ENCODE measurements at places on chromosomes 6 and 20.

DNA sequence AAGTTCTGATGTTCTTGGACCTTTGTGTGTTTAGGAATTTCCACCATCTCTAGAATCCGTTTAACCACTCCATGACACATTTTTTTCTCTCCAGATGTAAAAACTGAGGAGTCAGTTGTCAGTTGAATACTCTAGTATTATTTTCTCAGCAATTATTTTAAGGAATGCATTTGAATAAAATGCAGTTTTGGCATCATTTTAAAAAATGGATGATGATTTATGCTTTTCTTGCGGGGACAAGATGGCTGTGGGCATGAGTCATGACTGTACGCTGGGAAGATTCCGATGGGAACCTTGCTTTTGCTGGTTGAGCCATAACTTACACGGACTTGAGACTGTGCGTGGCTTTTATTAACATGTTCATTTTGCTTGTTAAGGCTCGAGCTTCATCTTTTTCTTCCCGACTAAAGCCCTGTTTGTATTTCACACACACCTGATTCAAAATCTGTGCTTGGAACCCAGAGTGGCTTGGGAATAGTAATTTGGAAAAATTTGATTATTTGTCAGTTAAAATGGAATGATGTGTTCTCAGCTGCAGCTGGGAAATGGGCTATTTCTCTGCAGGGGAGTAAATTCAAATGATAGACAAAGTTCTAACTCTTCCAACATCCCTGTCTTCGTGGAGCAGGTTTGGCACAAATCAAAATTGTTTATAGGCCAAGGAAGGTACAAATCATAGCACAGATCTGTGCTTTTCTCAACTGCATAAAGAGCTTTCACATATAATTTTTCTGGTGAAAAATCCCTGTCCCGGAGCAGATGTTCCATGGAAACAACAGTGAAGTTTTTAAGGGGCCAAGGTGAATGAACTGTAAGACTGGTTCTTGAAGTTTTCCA lies 470.5 kb upstream of the JAG1 start:
- no peak for DNase-seq

DNA sequence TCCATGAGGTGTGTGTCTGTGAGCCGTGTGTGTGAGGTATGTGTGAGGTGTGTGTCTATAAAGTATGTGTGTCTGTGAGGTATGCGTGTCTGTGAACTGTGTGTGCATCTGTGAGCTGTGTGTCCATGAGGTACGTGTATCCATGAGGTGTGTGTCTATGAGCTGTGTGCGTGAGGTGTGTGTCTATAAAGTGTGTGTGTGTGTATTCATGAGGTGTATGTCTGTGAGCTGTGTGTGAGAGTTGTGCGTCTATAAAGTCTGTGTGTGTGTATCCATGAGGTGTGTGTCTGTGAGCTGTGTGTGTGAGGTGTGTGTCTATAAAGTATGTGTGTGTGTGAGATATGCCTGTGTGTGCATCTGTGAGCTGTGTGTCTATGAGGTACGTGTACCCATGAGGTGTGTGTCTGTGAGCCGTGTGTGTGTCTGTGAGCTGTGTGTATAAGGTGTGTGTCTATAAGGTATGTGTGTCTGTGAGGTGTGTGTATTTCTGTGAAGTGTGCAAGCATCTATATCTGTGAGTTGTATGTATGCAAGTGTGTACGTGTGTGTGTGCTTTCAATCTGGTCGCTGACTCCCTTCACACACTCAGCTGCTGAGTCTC lies 91.9 kb upstream of the FOXP4 start:
- no peak for DNase-seq

GRCh38 chr20:15339264-15339663 lies 1001.9 kb upstream of the FLRT3 start:
- no peak for DNase-seq

DNA sequence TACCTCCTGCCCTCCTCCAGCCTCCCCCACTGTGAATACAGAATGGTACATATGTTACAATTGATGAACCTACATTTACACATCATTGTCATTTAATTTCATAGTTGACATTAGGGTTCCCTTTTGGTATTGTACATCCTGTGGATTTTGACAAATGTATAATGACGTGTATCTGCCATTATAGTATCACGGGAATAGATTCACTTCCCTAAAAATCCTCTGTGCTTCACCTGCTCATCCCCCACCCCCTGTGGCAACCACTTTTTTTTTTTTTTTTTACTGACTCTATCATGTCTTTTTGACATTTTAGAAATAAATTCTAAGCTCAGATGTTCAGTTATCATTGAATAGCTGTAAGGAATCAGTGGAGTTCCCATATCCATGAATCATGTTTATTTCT lies 30.4 kb downstream of the HECA start:
- DNase-seq, result no peak

GRCh38 chr20:52226370-52226769 lies 34.8 kb upstream of the ZFP64 start:
- no peak for DNase-seq

- DNase-seq, result no peak
Measured at GRCh38 chr6:3359101-3359752, 97.6 kb downstream of the SLC22A23 start.

GRCh38 chr20:19344341-19344740 lies 131.9 kb downstream of the SLC24A3 start:
- no peak for DNase-seq

DNA sequence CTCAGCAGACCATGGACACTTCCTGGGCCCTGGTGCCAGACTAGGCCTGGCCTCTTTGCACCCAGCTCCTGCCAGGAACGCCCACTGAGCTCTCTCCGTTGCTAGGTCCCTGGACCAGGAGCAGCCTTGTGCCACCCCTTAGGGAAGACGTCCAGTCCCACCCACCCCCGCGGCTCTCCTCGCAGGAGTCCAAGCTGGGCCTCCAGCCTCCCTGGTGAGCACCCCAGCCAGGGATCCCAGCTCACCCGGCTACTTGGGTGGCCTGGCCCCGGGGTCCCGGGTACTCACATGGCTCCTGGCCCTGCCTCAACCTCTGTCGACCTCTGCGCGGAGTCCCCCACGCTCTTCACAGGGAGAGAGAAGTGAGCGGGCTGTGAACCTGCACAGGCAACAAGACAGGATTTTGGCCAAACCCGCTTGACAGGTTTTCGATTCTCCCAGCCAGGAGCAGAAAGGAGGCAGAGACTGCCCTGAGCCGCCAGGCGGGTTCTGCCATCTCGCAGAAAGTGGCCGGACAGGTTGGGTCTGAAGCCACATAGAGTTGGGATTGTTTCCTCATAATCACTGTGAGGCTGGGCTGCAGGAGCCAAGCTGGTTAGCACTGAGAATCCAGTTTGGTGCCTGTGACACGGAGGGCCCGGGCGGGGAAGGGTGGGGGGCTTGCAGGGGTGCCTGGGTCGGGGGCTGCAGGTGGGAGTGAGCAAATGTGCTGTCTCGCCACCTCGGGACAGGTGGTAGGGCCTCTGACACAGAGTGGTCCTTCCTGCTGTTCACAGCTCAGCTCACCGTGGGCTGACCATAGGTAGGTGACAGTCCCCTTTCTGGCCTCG lies at the start of gene RBBP8NL:
Gene RBBP8NL (minus strand): TSS at position 368 of the 830 bp plus-strand sequence. CDS start 7,892 bp downstream, outside the sequence.
- DNase-seq, result no peak

GRCh38 chr6:73519926-73520687 lies 725 bp downstream of the EEF1A1 start:
- peak; percentile 59 for DNase-seq

- no peak for DNase-seq
Measured at GRCh38 chr6:45822873-45823272, 192.8 kb downstream of the CLIC5 start.

DNA sequence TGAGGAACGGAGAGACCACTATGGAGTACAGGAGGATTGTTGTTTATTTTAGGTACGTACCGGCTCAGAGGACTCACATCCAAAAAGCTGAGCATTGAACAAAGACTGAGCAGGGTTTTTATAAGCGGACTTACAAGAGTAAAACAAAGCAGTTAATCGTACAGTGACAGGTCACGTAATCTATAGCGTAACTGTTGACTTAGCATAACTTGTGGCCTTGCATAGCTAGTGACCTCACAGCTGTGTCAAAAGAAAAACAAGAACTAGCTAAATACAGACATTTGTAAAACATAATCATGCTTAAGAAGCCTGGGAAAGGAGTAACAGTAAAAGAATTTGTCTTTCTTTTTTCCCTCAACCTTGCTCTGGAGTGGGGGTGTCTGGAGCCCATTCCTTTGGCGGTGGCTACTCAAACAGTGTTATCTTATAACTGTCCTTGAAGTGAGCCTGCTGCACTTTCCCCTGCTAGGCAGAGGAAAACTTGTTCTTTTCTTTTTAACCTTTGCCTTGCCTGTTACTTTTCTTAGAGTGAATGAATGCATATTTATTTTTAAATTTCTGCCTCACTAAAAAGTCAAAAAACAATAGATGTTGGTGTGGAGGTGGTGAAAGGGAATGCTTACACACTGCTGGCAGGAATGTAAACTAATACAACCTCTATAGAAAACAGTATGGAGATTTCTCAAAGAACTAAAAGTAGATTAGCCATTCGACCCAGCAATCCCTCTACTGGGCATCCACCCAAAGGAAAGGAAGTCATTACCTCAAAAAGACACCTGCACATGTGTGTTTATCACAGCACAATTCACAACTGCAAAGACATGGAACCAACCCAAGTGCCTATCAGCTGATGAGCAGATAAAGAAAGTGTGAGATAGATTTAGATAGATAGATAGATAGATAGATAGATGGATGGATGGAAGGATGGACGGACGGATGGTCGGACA lies 109.0 kb downstream of the TAF4 start:
- no peak for DNase-seq

DNA sequence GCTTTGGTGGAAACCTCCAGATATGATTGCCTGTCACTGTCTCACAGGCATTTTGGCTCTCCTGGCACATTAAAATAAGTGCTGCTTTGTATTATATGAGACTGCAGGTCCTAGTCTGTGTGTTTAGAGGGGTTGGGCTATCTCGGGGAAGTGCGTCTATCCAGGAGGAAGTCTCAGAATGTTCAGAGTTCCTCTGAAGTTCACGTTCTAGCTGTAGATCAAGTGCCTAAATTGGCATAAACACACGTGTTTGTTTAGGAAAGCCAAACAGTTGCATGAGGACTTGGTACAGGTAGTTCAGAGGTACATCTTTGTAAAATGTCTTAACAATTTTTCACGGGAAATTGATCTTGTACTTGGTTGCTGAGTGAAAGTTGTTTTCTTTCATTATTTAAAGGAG lies 36.4 kb upstream of the SLC22A1 start:
- DNase-seq, result no peak

GRCh38 chr20:10927011-10927583 lies 253.3 kb upstream of the JAG1 start:
- no peak for DNase-seq

- no peak for DNase-seq
Measured at GRCh38 chr6:121733234-121733633, 297.8 kb downstream of the GJA1 start.

DNA sequence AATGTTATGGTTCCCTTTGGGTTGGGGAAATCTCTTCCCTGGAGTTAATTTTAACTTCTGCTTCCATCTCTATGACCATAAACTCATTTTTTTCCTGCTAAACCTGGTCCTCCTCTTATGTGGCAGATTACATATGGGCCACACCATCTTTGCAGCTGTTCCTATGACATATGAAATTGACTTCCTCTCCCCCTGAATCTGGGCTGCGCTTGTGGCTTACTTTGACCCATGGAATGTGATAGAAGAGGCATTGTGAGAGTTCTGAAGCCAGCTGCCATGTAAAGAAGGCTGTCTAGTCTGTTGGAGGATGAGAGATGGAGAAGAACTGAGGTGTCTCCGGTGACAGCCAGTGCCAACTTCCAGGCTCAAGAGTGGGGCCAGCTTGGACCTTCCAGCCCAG lies 100.1 kb downstream of the CDC5L start:
- DNase-seq, result no peak

DNA sequence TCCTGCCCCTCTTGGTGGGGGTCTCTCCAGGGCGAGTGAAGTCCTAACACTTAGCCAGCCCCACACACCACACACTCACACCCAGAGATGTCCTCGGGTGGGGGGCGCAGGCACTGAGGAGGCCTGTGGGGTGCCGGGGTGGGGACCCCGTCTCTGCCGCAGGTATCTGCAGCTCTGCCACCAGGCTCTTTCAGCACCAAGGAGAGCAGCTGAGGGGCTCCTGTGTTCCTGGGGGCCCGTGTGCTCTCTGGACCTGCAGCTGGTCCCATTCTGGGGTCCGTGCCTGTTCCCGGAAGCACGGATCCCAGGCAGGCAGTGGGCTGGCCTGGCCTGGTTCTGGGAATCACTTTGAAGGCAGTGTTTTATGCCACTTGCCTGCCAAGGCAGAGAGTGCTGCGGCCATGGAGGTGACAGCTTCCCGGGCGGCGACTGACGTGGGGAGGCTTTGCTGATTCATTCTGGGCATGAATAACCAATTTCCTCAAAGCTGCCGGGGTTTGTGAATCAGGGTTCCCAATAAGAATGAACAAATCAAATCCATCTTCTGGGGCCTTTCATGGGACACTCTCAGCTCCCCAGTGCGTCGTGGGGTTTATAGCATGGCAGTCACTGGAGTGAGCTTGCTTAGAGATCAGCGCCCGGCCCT lies 54.4 kb upstream of the SLCO4A1 start:
- no peak for DNase-seq

GRCh38 chr20:50953196-50953595 lies 5.1 kb downstream of the DPM1 start:
- no peak for DNase-seq

DNA sequence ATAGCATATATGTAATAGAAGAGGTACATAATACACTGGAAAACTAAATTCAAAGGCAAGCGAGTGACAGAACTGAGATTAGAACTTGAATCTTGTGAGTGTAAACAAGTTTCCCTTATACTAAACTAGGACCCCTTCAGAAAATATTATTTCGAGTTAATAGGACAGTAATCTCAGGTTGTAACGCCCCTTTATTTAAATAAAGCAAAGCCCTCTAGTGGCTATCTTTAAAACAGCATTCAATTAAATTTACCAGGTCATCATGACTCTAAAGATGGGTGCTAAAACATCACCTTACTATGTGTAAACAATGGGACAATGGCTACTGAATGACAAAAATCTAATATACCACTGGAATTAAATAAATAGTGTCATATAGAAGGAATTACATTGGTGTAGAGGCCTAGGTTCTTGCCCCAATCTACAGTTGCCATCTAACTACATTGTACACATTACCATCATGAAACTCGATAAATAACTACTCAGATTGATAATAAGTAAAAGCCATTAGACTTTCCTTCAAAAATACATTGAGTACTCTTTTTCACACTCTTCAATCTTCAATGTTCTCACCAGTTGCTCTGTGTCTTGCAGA lies 255.4 kb upstream of the IRAK1BP1 start:
- DNase-seq, result no peak

DNA sequence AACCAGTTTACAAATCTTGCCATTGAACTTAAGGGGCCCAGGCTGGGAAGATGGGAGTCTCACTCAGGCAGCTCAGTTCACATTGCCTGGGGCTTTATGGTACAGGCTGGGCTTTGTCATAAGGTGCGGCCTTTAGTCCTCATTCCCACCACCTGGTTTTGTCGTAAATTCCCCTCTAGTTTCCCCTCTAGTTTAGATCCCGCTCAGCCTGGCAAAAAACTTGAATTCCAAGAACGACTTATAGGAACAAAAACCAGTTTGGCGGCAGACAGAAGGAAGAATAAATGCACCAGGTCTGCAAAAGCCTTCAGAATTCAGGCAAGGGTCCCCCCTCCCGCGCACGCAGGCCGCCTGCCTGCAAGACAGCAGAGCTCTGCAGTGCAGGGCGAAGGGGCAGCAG lies 4.1 kb downstream of the BMP7 start:
- no peak for DNase-seq

All from stimulated activated CD8-positive, alpha-beta memory T cell treated with anti-CD3 and anti-CD28 coated beads, Interleukin-2, amount 100 ng/mL, for 1 hour (primary cell).